ENCODE measurements at places on chromosomes 3 and 15.
A peak's percentile ranks its signal among the peaks of the same experiment; 100 is the strongest.

DNA sequence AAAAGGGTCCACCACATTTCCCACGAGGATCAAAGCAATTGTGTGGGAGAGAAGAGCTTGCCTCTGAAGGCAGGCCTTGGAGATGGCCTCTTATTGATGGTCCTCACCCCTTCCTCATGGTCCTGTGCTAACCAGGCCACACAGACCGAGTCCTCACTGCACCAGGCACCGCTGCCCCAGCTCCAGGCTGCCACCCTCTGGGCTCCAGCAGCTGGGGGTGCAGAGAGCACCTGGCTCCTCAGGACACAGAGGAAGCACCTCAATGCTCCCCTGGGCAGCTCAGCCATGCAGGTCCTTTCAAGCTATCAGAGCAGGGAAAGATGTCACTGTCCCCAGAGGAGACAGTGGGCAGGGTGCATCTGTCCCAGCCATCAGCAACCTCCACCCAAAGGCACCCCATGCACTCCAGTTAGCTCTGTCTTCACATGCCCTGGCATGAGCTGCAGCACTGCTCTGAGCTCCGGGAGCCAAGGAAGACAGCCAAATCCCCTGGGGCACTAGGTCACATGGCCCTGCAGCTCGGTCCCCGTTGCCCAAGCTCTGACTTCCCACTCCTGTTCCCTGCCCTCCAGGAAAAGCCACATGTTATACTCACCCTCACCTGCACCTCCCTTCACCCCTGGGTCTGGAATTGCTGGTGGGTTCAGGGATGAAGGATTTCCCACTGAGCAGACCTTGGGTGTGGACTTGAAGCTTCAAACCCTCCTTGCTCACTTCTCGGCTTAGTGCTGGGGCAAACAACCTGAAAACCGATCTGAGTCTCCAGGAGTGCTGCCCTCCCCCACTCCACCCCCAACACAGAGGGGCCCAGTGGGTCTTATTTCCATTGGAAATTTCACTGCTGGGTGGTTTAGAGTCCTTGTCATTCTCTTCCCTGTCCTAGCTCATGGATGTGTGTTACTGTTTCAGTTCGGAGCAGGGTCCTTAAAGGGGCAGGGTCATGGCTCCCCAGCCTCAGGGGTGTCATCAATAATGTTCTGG lies 32.6 kb downstream of the ALS2CL start:
- no peak for DNase-seq

DNA sequence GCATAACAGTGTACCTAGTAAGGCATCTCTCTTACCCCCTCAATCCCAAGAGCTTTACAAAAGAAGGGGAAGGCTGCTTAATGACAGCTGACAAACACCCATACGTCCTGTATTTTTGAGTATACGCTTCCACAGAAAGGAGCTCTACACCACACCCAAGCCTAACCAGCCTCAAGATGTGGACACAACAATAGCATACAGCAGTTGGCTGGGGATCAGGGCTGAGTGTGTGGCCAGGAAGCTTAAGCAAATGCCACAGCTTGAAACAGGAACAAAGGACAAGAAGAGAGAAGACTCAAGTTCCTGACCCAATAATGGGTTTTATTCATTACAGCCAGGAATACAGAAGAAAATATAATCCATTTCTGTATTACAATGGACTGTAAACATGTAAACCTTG lies 6.9 kb downstream of the HEXA start:
- no peak for DNase-seq

- peak; percentile 36 for DNase-seq
Observed at GRCh38 chr3:196631682-196632045, 7.8 kb upstream of the NRROS start.

DNA sequence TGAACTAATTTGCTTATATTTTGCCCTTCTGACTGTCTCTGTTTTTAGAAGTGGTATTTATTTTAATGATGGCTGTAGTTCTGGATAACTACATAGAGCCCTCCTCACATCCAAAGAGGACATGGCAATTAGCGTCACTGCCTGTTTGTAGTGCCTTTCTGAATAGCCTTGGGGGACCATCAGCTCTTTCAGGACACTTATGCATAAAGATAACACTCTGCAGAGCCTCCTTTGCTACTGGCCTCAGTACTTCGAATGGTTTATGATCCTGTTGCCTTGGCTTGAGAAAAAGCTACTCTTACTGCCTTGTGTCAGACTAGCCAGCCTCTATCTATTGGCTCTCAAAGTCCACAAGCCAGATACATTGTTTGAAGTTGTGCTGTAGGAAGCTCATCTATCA lies 105.4 kb upstream of the SPRED1 start:
- no peak for DNase-seq

DNA sequence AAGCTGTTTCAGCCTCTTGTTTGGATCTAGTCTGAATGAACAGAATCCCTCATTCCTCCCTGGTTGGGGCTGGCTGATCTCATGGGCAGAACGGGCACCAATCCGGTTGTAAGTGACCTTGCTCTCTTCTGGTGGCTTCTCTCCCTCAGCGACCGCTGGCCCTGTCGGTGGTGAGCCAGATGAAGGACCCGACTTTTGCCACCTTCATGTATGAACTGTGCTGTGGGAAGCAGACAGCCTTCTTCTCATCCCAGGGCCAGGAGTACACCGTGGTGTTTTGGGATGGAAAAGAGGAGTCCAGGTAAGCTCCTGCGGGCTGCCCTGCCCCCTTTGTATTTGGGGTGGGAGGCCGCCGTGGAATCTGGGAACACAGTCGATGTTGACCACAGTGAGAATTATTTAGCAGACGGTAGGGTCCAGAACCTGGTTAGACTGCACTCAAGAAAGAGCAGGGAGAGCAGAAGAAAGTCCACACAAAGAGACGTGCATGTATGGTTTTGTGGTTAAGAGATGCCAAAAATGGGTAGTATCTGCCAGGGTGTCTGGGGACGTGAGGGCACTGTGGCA lies 138.8 kb downstream of the LRRK1 start:
- DNase-seq = no peak

- no peak for DNase-seq
Observed at GRCh38 chr3:106566277-106566676, 697.5 kb upstream of the CBLB start.

DNA sequence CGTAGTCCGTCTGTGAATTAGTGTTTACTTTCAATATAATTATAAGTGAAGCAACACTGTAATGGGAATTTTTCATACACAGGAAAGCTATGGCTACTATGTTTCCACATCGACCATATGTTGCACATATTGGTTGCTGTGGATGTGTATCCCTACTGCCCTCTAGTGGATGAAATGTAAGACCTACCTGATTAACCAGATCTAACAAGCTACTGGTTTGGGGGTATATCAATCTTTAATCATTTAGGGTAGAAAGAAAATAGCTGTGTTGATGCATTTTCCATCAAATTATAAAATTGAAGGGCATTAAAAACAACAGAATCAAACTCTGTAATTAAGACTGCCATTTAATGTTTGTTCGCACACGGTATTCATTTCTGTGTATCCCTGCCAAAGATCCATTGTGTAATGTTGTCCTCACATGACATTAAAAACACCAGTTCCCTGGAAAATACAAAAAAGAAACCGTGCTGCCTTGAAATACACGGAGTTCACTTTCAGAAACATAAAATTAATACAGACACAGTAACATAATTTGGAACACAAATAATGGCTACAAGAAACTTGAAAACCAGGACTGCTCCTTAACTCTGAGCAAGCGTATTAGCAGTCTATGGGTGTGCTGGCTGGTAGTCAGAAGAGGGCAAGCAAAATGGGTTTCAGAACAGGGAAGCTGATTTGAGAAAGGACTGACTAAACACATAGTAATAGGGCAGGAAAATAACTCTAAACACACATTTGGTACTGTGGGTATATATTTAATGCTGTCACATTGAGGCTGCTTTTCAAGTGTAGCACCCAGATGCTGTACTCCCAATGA lies 125.1 kb downstream of the TIGIT start:
- peak; percentile 9 for DNase-seq

DNA sequence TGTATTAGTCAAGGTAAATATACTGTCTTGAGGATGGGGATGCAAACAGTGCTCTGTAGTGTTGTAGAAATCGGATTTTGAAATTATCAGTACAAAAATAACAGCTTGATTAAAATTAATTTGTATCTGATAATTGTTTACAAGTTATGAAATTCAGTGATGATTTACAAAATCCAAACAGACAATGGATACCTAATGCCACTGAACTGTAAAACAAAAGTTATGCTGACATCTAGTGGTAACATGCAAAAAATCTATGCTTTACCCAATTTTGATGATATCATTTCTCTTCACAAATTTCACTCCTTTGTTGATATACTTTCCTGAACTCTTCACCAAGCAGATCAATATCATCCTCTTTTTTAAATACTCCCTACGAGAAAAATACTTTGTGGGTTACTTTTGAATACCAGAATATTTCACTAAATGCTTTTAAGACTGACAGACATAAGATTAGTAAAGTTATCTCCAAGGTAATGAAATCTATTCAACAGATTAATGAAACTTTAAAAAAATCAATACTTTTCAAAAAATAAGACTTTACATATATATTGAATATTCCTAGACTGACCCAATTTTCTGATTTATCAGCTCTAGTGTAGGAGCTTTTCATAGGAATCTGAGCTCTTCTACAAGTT lies 36.0 kb downstream of the MNS1 start:
- DNase-seq = peak; percentile 14
